Activated naive CD4-positive, alpha-beta T cell treated with anti-CD3 and anti-CD28 coated beads, Interleukin-2, amount 50 U/mL, for 72 hours (primary cell): ENCODE measurements at places on chromosomes 16 and 17. TPM values are rescaled to one million over a fixed set of nuclear protein-coding genes. Genes with fewer than 3 reads are reported as not detected.

The ABAT gene
- total RNA-seq = 3.5 TPM

The EFCAB13 gene
- total RNA-seq = 6.8 TPM

The SSTR5 gene
- total RNA-seq = not detected

The KRT31 gene
- total RNA-seq = not detected

The FKBP10 gene
- not detected for total RNA-seq

The PMFBP1 gene
- total RNA-seq = 3.1 TPM

The TRIM72 gene
- total RNA-seq = 0.09 TPM

The PEX12 gene
- total RNA-seq = 5.1 TPM
